Upper lobe of left lung (tissue), 6 donors: ENCODE measurements at places on chromosomes 1 and 21. TPM values are rescaled to one million over a fixed set of nuclear protein-coding genes. Genes with fewer than 3 reads are reported as not detected.

ERO1B gene
- 6.3 TPM for total RNA-seq

ACP6 gene
- total RNA-seq: 26.0 TPM

SPRR2A gene
- total RNA-seq: not detected

MPZL1 gene
- total RNA-seq: 32.0 TPM

RIPPLY3 gene
- 0.20 TPM for total RNA-seq

TLCD4 gene
- total RNA-seq: 17.3 TPM

LCE2B gene
- not detected for total RNA-seq

TCEA3 gene
- 46.7 TPM for total RNA-seq

SLC25A34 gene
- total RNA-seq: 12.1 TPM

ELAPOR1 gene
- total RNA-seq: 14.7 TPM

TTC24 gene
- not detected for total RNA-seq

CRYBG2 gene
- 2.3 TPM for total RNA-seq

C1QC gene
- total RNA-seq: 368 TPM

FCRL6 gene
- total RNA-seq: 3.0 TPM

FCMR gene
- total RNA-seq: 6.2 TPM

PPFIA4 gene
- 6.3 TPM for total RNA-seq

RRP15 gene
- total RNA-seq: 9.6 TPM

CACNA1S gene
- 0.10 TPM for total RNA-seq

DCST1 gene
- 0.89 TPM for total RNA-seq

LCE1B gene
- total RNA-seq: not detected

ASCL5 gene
- total RNA-seq: not detected

DENND2D gene
- total RNA-seq: 44.4 TPM

CLEC20A gene
- total RNA-seq: not detected

GRIK3 gene
- total RNA-seq: 0.10 TPM

LCE1A gene
- total RNA-seq: not detected

GJC2 gene
- total RNA-seq: 1.4 TPM

RGS13 gene
- total RNA-seq: 2.1 TPM

HRNR gene
- total RNA-seq: not detected

LCE2A gene
- not detected for total RNA-seq

KCNJ9 gene
- not detected for total RNA-seq

CHRNB2 gene
- total RNA-seq: not detected

MAPKAPK2 gene
- 94.3 TPM for total RNA-seq

DNASE2B gene
- total RNA-seq: 13.1 TPM

CEP104 gene
- 52.8 TPM for total RNA-seq

SPATA1 gene
- total RNA-seq: 2.2 TPM

ZNF644 gene
- 36.7 TPM for total RNA-seq

S100A7A gene
- not detected for total RNA-seq

IL20 gene
- not detected for total RNA-seq
